CD4-positive, alpha-beta T cell treated with Interleukin-6 for 4 hours (primary cell): ENCODE measurements at places on chromosomes 12 and 14.
A peak's percentile ranks its signal among the peaks of the same experiment; 100 is the strongest.

GRCh38 chr14:91417983-91418386, 365 bp upstream of the CCDC88C start:
- DNase-seq, result peak; percentile 71

DNA sequence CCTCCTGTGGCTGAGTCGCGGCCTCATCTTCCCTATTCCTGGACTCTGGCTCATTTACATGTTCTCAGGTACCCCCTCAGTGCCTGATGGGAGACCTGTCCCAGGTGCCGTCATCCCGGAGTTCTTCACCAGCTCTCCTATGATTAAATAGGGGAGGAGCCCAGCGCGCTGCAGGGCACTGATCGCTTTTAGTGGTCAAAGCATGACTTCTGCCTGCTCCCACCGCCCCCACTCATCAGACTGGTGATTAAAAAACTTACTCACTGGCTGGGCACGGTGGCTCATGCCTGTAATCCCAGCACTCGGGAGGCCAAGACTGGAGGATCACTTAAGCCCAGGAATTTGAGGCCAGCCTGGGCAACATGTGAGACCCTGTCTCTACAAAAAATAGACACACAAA, 85.9 kb downstream of the FOXN4 start:
- DNase-seq, result no peak

DNA sequence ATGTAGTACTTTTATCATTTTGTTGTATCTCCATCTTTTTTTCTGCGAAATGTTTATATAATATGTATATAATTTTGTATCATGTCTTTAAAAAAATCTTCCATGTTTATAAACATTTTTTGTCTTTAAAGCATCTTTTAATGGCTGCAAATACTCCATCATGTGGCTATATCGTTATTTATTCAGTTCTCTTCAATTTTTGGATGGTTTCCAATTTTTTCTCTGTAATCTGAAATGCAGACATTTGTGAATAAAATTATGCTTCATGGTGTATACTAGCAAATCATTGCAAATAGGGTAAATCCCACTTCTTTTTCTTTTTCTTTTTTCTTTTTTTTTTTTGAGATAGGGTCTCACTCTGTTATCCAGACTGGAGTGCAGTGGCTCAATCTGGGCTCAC, 54.0 kb downstream of the CPSF2 start:
- DNase-seq, result no peak

GRCh38 chr14:105486163-105486973, at the start of gene CRIP1:
CRIP1 (plus strand) TSS chr14:105486886; CDS start chr14:105487260, 374 bp downstream.
- DNase-seq, result no peak

- peak; percentile 4 for DNase-seq
Observed at GRCh38 chr14:34797747-34798583, 77.2 kb downstream of the BAZ1A start.
